Left ventricle myocardium inferior (tissue), 1 donor: ENCODE measurements at places on chromosomes 12 and 14.

DNA sequence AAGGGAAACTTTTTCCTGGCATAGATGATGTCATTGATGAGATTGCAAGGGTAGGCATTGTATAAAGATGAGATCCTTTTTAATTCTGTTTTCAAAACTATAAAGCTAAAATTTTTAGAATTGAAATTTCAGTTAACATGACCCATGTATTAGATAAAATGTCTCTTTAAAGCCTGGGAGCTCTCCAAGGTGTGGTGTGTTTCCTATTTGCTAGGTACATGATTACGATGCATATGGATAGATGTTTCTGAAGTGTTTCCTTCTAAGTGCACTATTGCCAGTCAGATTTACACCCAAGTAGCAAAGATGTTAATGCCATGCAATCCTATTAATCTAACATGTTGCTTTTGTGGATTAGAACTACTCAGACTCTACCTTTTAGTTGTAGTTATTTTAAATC lies 834.7 kb downstream of the DIO2 start:
- DNase-seq: no peak

DNA sequence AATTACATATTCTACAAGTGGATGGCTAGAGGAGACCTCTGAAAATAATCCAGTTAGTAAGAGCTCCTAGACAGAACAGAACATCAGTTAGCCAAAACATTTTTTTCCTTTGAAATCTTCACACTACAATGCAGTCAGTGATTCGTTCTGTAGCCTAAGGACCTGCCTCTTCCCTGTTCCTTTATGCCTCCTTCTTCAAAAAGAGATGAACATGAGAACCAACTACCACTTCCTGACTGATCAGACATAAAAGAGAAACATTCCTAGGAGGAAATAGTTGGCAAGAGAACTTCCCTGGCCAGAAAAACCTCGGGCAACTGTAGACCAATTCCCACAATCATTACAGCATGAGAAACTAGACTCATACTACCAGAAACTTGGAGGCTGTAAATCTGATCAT lies 29.4 kb downstream of the ITPR2 start:
- DNase-seq: no peak

GRCh38 chr12:49538510-49539403 lies at the start of gene KCNH3:
KCNH3 (plus strand) TSS chr12:49539030; CDS start chr12:49539417, 387 bp downstream.
- DNase-seq: peak; percentile 83

DNA sequence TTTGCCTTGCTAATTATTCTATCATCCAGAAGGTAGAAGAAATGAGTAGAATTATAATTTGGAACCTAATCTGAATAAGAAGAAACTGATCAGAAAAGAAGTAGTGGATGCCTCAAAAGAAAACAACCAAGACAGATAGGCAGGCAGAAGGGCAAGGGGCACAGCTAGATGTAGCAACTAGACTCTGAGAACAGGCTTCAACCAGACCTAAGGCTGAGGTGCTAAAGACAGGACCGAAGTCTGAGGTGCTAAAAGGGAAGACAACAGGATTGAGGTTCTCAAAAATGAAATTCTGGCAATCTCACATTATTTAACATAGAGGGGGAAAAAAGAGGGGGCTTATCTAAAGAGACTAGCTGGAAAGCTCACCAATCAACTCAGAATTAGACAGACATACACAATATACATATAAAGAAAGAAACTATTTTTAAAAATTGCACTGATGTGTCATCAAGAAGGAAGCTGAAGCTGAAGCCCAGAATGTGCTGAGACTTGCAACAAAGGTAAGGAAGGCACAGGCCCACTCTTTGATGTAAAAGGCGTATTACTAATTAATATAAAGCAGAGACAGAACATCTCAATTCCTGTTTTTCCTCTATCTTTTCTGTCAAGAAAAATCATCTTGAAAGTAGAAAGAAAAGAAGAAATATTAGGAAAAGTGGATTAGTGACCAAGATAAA lies 43.8 kb upstream of the CSRNP2 start:
- no peak for DNase-seq

DNA sequence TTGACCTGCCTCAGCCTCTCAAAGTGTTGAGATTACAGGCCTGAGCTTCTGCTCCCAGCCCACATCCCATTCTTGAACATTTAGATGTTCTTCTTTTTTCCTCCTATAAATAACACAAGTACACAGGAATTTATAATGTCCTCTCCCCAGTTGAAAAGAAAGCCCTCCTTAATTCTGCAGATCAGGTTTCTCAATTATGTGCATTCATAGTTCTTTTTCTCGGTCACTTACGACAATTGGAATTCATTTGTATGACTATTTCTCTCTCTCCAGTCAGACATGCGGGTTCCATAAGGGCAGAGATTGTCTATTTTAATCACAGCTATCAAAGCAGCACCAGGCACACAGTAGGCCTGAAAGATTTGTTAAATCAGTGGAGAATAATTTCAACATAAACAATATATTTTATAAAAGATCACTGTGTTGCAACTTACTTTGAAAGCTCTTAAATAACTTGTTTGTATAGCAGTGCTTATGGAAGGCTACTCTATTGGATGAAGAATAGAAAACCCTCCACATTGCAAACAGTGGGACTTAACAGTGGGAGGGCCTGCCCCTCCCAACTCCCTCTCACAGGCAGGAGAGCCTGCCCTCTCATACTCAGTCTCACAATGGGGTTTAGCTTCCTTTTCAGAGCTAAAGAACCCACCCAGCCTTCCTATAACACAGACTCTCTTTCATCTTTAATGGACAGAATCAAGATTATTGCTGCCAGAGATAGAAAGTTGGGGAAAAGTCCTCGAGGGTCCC lies 84.1 kb upstream of the TRAF3 start:
- DNase-seq: no peak

GRCh38 chr14:21192875-21193535 lies 37.1 kb upstream of the OR5AU1 start:
- DNase-seq: no peak

DNA sequence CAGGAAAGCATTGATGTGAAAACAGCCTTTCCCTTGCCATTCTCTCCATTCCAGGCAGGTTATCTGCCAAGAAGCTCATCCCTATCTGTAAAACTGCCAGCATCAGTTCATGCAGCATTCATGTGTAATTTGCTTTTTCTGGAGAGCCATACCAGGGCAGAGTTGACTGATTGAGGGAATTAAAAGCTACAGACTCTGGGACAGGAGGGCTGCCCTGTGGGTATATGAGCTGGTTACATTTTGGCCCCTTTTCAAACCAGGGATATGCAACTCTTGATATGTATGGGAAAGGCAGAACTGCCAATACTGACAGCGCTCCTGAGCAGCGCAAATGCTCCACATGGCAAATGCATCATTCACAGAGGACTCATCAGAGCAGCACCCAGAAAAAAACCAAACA lies 53.7 kb downstream of the SYT1 start:
- DNase-seq: no peak

DNA sequence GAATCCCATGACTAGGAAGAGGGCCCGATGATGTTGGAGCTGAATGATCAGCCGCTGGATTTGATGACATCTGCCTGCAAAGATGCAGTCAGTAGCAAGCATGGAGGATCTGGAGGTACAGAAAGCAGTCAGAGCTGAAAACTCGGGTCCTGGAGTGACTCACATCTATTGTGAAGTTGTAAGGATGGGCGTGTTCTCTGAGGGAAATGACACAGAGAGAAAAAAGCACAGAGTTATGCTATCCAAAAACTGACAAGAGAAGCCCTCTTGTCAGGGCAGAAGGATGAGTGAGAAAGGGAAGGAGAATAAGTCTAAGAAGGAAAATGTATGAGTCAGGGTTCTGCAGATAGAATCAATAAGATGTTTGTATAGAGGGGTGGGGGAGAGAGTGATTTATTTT lies 380.4 kb upstream of the CCDC196 start:
- no peak for DNase-seq

GRCh38 chr14:95150910-95151309 lies 6.4 kb downstream of the DICER1 start:
- DNase-seq: no peak

DNA sequence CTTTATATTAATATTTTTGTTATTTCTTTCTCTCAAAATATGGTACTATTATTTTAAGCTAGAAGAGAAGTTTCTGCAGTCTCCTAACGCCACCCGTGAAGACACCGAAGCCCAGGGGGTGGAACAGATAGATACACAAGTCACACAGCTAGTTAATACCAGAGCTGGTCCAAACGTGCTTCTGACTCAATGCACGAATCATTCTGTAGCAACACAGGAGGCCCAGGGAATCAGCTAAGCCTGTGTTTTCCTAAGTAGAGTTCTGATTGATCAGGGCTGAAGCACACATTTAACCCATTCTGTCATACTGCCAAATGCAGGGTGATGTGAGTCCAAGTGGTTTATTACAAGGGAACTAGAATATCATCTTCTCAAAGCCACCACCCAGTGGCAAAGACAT lies 116.9 kb upstream of the PWP1 start:
- DNase-seq: no peak

DNA sequence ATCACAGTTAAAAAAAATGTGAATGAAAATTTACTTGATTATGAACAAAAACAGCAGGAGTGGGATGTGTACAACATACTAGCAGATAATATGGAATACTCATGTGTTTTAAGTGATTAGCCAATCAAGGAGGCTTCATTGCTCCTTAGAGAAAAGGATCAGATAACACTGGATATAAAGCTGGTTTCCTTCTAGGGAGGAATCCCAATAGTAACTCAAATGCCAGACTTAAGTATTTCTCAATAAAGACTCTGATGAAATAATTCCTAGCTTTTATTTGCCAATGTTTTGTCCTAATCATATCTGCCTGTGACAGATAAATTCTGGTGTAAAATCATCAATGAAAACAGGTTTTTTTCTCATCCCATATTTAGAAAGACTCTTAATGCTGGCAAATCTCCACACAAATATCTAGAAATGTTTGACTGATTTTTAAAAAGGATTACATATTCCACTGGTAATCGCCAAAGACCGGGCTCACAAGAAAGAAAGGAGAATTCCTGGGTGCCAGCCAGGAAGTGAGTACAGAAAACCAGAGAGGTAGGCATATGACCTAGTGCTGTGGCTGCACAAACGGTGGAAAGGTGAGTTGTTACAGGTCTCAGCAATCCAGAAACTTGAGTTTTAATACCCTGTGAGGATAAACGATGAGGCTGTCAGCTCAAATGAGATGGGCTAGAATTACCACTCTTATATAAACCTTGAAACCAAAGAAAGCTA lies 108.6 kb upstream of the TTC7B start:
- no peak for DNase-seq

DNA sequence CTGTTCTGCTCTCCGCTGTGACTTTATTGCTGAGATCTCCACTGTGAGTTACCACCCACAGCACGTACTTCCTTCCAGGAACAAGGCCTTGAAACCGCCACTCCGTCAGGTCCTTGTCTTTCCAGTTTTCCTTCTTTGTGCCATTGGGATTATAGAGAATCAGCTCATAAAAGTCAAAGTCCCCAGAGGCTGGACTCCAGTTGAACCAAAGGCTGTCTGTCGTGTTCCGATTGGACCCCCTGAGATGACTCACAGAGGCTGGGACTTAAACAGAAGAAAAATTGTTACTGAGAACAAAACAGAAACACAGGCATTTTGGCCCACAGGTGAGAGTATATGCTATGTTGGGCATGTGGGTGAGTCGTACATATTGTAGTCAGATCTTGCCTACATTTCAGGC lies 76.6 kb downstream of the PTPRB start:
- no peak for DNase-seq

DNA sequence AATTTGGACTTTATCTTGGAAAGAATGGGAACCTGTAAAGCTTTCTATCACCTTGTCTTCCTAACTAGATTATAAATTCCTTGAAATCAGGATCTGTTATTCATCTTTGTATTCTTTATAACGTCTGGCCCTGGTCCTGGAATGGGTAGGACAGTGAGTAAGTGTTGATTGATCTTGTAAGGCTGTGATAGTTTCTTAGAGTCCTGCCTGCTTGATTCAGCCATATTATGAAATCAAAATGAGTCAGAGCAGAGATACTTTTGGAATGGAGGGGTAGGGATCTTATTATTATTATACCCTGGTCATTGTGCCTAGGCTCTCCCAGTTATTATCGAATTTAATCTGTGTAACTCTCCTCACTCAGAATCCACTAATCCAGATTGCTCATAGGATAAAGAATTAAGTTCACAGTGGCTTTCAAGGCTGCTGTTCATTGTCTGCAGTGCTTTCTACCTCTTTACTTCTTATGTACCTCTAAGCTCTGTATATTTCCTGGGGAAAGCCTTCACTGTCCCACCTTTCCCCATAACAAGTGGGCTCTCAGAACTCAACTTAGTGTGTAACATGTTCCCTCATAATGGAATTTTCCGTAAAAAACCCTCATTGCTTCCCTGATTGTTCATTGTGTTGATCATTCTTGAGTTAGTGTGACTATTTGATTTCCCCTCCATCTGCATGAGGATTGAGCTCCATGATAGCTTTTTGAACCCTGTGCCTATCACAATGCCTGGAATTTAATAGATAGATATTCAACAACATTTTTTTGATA lies 93.3 kb downstream of the DAAM1 start:
- DNase-seq: no peak

GRCh38 chr14:106436310-106436905 lies 910.0 kb downstream of the TMEM121 start:
- peak; percentile 19 for DNase-seq

DNA sequence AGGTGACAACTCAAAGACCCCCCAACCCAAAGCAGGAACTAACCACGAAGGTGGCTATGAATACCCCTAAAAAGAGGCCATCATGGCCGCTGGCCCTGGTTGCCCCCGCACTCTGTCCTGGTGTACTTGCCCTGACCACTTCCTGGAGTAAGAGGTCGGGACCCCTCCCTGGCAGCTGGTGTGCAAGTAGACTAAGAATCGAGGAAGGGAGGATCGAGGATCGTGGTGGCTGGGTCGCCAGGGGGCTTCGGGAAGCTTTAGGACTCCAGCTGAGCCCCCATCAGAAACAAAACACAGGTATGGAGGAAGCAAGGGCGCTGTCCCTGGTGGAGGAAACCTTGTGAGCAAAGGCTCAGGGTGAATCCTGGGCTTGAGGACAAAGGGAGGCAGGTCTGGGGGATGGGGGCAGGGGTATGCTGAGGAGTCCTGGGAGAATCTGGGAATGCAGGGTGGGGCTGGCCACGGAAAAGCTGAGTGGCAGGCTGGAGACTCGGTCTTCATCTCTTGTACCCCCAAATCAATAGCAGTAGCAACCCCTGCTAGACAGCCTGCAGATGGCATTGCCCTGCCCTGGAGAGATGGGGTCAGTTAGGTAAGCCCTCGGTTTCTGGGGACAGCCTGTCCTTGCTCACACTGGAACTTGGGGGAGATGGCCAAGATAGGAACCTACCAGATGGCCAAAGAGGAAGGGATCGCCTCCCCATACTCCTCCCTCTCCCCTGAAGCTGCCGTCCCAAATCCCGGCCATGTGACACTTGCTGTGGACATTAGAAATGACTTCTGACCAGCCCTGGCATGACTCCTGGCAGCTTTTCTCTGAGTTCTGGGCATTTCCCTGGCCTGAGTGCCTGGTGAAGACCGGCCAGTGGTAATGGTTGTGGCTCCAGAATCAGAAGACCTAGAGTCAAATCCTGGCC lies 45.3 kb upstream of the ESRRB start:
- DNase-seq: no peak

DNA sequence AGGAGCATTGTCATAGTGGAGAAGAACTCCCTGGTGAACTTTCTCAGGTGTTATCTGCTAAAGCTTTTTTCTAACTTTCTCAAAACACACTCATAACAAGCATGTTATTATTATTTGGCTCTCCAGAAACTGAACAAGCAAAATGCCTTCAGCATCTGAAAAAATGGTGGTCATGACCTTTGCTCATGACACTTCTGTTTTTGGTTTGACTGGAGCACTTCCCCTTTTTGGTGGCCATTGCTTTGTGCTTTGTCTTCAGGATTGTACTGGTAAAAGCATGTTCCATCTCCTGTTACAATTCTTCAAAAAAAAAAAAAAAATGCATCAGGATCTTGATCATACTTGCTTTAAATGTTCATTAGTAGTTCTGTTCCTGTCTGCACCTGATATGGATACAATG lies 1241.6 kb upstream of the USP15 start:
- no peak for DNase-seq

- DNase-seq: no peak
Observed at GRCh38 chr14:23381871-23382270, 5.0 kb downstream of the CMTM5 start.
